ENCODE measurements at places on chromosomes 6 and 20.

GRCh38 chr6:81655696-81656095 lies 96.8 kb downstream of the TENT5A start:
- no peak for DNase-seq

DNA sequence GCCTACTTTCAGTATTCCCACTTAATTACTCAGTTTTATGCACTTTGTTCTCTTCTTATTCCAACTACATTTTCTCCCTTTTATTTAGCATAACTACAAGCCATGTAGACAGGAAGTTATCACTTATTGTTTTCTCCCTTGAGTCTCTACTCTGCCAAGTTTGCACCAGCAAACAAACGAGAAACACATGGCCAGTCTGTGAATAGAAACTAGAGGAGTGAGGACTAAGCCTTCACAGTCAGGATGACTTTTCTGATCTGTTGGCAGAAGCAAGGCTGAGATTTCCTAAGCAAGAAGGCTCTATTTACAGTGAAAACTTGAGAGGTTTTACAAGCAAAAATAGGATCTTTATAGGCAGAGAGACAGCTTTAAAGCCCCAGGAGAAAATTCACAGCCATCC lies 69.8 kb upstream of the TINAG start:
- peak; percentile 84 for DNase-seq

GRCh38 chr20:25865715-25866656 lies 169.3 kb upstream of the ZNF337 start:
- DNase-seq, result peak; percentile 40

DNA sequence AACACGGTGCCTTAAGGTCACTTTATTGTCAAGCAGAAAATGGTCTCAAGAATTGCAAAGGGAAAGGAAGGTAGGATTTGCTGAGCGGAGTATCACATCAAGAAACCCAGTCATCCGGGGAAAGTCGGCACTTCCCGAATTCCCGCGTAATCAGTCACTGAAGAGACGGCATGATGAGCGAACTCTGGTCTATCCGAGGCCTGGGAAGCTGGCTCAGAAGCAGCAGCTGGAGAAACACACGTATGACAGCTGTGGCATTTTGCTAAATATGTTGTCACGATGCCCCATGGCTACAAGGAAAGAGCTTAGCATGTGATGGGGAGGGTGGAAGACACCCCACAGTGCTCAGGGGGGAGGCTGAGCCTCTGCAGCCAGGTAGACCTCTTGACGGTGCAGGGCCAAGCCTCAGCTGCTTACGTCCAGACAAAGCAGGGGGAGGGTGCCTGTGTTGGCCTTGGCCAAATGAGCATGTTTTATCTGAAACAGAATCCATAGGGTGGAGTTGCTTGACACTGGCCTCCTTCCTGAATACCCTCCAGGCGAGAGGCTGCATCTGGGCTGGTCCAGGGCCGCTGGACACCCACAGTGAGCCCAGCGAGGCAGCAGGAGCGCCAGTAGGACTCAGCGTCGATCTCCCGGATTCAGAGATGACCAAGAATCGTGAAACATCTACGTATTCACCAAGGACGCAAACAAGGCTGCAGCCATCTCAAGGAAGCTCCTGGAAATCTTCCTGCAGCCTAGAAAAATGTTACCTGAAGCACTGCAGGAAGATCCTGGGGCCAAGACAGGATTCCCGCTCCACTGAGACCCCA lies 118.8 kb upstream of the AFDN start:
- no peak for DNase-seq

GRCh38 chr6:64280569-64280968 lies 645.0 kb downstream of the PHF3 start:
- DNase-seq, result no peak

- no peak for DNase-seq
These were observed 39.7 kb upstream of the PPP1R3G start for GRCh38 chr6:5045416-5045815.

All from fibroblast of skin of left quadriceps (primary cell).